ENCODE measurements at places on chromosomes 13 and 19. TPM values are rescaled to one million over a fixed set of nuclear protein-coding genes. Genes with fewer than 3 reads are reported as not detected.

Gene LSM7
- total RNA-seq, result 105 TPM

Gene MAP2K7
- total RNA-seq, result 13.7 TPM

Gene SLC7A10
- not detected for total RNA-seq

Gene MRPL54
- 36.8 TPM for total RNA-seq

Gene APC2
- total RNA-seq, result 0.46 TPM

Gene ZNF772
- total RNA-seq, result 17.4 TPM

Gene DIRAS1
- total RNA-seq, result 0.59 TPM

Gene VPS36
- total RNA-seq, result 29.9 TPM

Gene ZNF416
- total RNA-seq, result 4.9 TPM

Gene ANGPTL8
- total RNA-seq, result not detected

Gene FXYD3
- total RNA-seq, result not detected

Gene CEACAM20
- not detected for total RNA-seq

Gene RASAL3
- total RNA-seq, result under 0.01 TPM

Gene KCNJ14
- total RNA-seq, result 0.59 TPM

Gene CABP5
- total RNA-seq, result not detected

Gene ZNF527
- 4.8 TPM for total RNA-seq

Gene PTPRS
- 174 TPM for total RNA-seq

Gene ZNF235
- 4.5 TPM for total RNA-seq

Gene SULT2A1
- not detected for total RNA-seq

Gene MYO1F
- total RNA-seq, result under 0.01 TPM
